Psoas muscle (tissue), 8 donors: ENCODE measurements at places on chromosomes 4 and X. TPM values are rescaled to one million over a fixed set of nuclear protein-coding genes. Genes with fewer than 3 reads are reported as not detected.

EXOC1L gene
- total RNA-seq: not detected

IDUA gene
- 6.0 TPM for total RNA-seq

DNA sequence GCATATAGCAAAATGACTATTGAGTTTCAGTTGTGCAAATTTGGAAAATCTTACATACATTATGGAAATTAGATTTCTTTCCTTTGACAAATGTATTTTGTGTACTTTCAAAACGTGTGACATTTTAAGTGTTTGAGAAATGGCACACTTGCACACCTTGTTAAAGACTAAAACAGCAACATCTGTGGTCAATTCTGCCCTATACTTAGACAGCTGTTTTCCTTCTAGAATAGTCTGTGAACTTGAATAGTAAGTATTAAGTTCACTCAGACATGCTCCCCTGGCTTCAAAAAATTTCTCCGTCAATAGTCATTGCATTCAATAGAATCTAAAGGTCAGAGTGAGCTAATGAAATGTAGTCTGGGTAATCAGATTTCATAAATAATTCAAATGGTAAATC lies 21.7 kb upstream of the TBC1D9 start:
- no peak overlapping the region for H3K27ac ChIP-seq
- no peak for DNase-seq
- H3K4me1 ChIP-seq: no peaks in the 10 kb centered on the region
- no peaks in the 10 kb centered on the region for H3K36me3 ChIP-seq
- H3K27me3 ChIP-seq: no peaks in the 10 kb centered on the region

DNA sequence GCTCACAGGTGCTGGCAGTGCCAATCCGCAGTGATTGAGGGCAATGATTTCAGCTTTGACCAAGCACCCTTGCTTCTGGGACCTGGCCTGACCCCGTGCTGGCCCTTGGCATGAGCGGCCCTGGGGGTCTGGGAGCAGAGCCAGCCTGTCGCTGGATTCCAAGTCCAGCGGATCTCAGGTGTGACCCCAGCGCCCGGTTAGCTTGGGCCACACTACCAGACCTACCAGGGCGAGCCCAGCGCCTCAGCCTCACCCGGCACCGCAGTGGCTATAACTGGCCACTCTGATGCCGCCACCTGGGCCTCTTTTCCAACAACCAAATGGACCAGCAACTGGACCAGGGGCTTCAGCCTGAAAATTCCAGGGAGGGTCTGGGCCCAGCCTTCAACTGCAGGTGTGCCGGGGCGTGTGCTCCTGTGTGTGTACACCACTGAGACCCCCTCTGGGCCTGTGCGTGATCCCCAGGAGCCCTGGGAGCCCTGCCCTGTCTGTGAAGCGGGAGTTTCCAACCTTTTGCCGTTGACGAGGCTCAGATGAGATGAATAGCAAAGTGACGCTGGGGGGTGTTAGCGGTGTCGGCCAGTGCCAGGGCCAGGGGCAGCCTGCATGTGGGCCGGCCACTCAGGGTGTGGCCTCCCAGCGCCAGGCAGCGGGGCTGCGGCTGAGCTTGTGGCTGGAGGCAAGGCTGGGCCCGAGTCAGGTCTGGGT lies 658 bp downstream of the SH3TC1 start:
- H3K27ac ChIP-seq: peak overlapping the region; percentile 65
- no peak for DNase-seq
- no peaks in the 10 kb centered on the region for H3K36me3 ChIP-seq
- H3K27me3 ChIP-seq: no peaks in the 10 kb centered on the region

DNA sequence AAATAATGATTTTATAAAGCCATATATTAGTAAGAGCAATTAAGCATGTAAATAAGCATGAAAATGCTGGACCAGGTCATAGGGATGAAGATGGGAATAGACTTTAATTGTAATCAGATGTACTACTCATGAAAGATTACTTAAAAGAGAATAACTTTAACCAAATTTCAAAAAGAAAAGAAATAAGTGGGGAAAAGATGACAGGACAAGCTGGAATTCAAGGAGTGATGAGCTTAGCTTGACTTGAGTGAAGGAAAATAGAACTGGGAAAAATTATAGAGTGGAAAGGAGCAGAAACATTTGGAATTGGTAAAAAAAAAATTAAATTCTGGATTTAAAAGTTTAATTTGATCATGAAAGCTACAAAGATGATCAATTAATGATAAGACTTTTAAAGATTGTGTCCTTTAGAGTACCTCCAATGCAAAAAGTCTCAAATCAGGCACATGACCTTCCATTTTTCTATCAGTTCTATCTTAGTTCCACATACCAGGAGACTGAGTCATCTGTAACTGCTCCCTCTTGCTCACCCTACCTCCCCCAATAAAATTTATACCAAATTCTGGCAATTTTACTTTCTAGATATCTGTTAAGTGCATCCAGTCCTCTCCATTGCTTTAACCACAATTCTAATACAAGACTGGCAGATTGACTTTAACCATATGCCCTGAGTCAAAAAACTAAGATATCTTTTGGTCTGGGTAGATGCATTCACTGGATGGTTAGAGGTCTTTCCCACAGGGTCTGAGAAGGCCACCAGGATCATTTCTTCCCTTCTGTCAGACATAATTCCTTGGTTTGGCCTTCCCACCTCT lies 56.4 kb upstream of the SLIT2 start:
- H3K4me1 ChIP-seq: no peaks in the 10 kb centered on the region
- H3K27ac ChIP-seq: no peak overlapping the region
- no peaks in the 10 kb centered on the region for H3K36me3 ChIP-seq
- no peak overlapping the region for H3K4me3 ChIP-seq
- no peak for DNase-seq
- H3K27me3 ChIP-seq: no peaks in the 10 kb centered on the region
